Stimulated activated CD4-positive, alpha-beta T cell treated with anti-CD3 and anti-CD28 coated beads, Interleukin-12 subunit alpha, Interleukin-12 subunit beta, amount 100 ng/mL, for 24 hours (primary cell): ENCODE measurements at places on chromosomes 7 and 10.

DNA sequence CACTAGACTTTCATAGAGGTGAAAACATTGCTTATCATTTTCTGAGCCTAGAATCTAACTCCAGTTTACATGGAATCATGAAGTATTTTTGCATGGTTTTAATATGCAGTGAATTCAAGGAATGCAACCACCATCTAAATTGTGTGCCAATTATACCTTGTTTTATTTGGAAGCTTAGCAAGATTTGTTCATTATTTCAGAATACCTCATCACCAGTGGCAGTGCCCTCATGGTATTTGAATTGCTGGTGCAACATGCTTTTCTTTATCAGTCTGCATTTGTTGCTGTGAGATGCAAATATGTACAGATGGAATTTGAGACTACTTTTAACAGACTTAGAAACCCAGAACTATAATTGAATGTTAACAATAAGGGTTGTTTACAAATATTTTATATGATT lies 18.7 kb upstream of the ZNF800 start:
- DNase-seq: no peak

GRCh38 chr7:47580811-47581331 lies 1.0 kb downstream of the TNS3 start:
- no peak for DNase-seq

- DNase-seq: no peak
Observed at GRCh38 chr7:25304691-25305090, 76.4 kb upstream of the NPVF start.

DNA sequence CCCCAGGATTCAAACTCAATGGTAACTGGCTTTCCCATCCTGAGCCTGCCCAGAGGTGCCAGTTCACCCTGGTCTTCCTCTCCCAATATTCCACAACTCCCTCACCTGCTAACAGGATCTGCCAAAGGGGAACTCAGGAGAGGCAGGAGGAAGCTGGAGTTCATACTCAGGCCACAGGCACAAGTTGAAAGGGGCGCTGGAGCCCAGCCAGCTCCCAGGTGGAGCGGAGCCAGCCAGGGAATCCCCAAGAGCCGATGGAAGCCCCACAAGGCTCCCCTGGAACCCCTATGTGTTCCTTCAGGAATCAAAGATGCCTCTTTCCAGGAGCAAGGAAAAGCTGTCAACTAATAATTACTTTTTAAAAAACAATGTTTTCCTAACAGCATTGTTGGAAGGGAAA lies 63.5 kb downstream of the SH3PXD2A start:
- no peak for DNase-seq

DNA sequence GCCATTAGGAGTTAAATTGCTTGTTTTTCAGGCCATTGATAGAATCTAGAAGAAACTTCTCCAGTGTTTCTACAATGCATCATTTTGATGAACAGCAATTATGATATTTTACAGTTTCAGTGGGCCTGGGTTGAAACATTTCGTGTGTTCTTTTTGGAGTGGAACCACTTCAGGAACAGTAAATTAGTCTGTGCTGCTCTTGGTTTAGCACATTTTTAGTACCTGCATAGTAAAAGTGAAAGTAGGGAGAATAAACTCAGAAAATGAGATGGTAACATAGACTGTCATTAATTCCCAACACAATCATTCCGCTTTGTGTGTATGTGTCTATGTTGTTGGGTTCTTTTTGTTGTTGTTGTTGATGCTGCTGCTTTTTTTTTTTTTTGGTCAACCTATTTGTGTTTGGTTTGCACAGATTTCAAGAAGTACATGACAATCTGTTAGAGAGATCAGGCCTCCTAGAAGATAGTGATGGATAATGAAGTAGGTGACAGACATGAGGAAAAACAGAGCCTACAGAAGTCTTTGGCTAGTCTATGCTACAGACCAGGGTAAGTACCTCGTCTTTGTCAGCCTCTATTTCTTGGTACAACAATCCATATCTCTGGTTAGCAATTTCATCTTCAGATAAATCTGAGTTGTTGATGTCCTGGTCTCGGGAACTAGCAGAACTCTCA lies 154.0 kb upstream of the TARP start:
- DNase-seq: no peak

DNA sequence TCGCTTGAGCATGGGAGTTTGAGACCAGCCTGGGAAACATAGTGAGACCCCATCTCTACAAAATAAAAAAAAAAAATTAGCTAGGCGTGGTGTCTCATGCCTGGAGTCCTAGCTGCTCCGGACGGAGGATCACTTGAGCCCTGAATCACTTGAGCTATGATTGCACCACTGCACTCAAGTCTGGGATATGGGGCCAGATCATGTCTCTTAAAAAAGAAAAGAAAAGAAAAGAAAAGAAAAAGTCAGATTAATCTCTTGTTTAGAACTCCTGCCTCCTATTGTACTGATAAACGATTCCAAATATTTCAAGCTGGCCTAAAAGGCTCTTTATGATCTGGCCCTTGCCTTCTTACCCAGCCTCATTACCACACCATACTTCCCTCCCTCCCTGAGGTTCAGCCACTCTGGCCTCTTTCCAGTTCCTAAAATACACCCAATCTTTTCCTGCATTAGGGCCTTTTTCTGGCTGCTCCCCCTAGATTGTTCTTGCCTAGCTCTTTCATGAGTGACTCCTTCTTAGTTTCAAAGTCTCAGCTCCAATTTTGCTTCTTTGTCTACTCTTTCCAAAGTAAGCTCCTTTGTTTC lies 41.7 kb downstream of the VCL start:
- DNase-seq: no peak

- no peak for DNase-seq
Observed at GRCh38 chr10:76738991-76739390, 898.6 kb downstream of the KCNMA1 start.
